ENCODE measurements at places on chromosomes 2 and 18. TPM values are rescaled to one million over a fixed set of nuclear protein-coding genes. Genes with fewer than 3 reads are reported as not detected.

AQP12A gene
- not detected for total RNA-seq

NEU2 gene
- total RNA-seq, result not detected

DNA sequence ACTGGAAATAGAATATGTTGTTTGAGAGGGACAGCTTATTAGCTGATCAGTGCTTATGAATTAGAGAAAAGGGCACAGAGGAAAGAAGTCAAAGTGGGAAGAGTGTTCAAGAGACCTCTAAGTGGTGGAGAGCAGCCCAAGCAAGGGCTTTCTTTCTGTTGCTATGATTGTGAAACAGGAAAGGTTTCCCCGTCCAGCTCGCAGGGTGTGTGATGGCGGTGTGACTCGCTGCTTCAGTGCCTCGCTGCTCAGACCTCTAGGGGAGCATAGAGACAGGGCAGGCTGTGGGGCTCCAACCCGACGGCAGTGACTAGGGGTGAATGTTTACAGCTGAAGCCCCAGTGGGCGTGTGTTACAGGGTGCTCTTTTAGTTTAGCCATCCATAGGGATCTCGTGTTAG, 166.5 kb upstream of the COPS8 start:
- no peak for DNase-seq

DNA sequence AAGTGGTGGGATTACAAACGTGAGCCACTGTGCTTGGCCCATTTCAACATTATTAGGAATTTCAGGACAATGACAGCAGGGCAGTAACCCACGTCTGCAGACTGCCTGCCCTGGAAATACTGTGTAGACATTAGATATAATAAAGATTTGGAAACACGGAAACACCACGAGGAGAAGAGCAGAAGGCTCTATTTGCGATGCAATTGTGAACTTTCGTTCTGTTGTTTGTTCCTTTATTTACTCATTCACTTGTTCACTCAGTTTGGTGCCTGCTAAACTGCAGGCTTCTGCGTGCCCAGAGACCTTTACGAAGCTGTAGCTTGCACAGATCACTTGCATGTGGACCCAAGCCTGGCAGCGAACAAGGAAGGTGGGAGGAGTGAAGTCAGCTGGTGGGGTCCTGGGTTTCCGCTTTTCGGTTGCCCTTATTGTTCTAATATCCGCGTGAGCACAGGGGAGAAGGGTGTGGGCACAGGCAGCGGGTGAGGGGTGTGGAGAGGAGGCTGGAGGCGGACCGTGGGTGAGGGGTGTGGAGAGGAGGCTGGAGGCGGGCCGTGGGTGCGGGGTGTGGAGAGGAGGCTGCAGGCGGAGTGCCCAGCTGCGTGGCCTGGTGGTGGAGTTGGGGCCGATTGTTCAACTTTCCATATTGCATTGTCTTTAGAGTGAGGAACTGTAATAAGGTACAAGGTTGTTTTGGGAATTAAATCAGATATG, 3.4 kb downstream of the COLEC11 start:
- DNase-seq, result no peak

HOXD3 gene
- 9.8 TPM for total RNA-seq

LINC00305 gene
- not detected for total RNA-seq

GRCh38 chr2:102145934-102146333, 3.4 kb downstream of the IL1R1 start:
- DNase-seq, result no peak

DNA sequence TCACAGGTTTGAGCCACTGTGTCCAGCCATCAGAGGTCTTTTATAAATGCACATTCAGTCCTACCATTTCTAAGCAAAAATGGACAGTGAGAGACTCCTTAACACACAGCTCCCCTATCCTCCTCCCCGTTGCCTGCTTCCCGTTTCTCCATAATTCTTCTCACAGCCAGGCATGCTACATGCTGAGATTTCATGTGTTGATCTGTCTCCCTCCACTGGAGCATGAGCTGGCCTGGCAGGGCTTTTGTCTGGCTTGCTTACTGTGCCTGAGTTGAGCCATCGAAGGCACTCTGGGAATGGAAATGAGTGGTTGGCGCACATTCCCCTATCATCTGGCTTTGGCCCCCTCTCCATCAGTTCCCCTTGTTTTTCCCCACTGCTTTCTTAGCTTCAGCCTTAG, 413.5 kb downstream of the PTPRM start:
- no peak for DNase-seq

GRCh38 chr2:232418466-232419244, 12.0 kb downstream of the ALPG start:
- peak; percentile 47 for DNase-seq

Data from sciatic nerve (tissue), 2 donors.